ENCODE measurements at places on chromosomes 16 and 17.

DNA sequence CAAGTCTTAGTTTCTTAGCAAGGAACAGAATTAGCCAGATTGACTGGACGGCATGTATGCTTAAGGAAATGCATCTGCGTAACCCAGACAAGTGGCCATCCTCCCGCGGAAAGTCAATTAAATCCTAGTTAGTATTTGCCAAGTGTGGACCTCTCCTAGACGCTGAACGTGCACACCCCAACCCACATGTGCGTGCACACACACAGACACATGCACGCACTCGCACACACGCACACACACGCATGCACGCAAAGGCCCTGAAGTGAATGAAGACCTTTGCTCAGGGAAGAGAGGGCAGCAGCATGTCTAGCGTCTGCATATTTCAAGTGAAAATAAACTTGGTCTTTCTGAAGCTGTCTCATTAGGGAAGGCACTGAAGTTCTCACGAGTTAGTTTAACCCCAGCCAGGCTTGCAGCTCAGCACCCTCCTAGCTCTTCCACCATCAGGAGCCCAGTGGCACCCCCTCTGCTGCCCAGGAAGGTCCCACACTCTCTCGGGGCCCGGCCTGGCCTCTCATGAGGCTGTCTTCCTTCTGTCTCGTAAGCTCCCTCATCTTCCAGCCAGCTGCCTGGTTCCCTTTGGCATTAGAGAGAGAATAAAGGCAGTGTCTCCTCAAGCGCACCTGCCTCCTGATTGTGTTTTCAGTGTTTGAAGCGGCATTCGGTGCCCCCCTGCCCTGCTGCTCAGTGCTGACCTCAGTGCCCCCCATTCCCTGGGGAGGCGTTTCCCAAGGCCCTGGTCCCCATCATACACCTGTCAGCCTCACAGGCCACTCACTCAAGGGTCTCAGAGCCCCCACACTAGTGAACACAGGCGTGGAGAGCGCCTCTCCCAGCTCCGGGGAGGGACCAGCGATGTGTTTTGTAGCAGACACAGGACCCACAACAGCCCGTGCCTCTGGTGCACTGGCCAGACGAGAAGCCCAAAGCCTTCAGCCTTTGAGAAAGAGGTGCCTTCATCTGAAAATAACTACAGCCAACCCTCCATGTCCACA, 52.2 kb upstream of the CHMP6 start:
- no peak for DNase-seq
- H3K4me3 ChIP-seq = no peak overlapping the region
- H3K27ac ChIP-seq = no peak overlapping the region
- H3K36me3 ChIP-seq = no peaks in the 10 kb centered on the region

- DNase-seq = no peak
- no peak overlapping the region for H3K27ac ChIP-seq
- H3K36me3 ChIP-seq = no peaks in the 10 kb centered on the region
- H3K27me3 ChIP-seq = no peaks in the 10 kb centered on the region
- no peak overlapping the region for H3K4me3 ChIP-seq
- peaks cover 17% of the 10 kb centered on the region for H3K4me1 ChIP-seq
These were observed 19.7 kb downstream of the MOSMO start for GRCh38 chr16:22027633-22028032.

- no peaks in the 10 kb centered on the region for H3K4me1 ChIP-seq
- H3K27me3 ChIP-seq = no peaks in the 10 kb centered on the region
- H3K27ac ChIP-seq = no peak overlapping the region
- H3K36me3 ChIP-seq = no peaks in the 10 kb centered on the region
- DNase-seq = no peak
- no peak overlapping the region for H3K4me3 ChIP-seq
These were observed 96.0 kb downstream of the TOX3 start for GRCh38 chr16:52450916-52451315.

DNA sequence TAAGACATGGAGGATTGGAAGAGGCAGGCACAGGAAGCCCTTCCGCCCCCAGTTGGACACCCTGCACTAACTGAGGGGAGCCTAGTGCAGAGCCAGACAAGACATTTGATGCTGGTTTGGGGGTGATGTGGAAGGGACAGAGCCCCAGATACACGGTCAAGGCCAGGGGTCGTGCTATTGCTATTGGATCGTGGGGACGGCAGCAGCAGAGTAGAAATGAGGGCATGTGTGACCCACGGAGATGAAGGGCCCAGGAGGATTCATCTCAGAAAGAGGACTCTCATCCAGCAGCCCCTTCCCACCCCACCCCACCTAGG, 2.0 kb upstream of the VAMP2 start:
- no peaks in the 10 kb centered on the region for H3K36me3 ChIP-seq
- peak overlapping the region; percentile 92 for H3K27ac ChIP-seq

GRCh38 chr17:50558581-50558940, 2.0 kb upstream of the CACNA1G start:
- no peak for DNase-seq
- H3K4me1 ChIP-seq = peaks cover 25% of the 10 kb centered on the region
- no peaks in the 10 kb centered on the region for H3K36me3 ChIP-seq
- H3K4me3 ChIP-seq = no peak overlapping the region

DNA sequence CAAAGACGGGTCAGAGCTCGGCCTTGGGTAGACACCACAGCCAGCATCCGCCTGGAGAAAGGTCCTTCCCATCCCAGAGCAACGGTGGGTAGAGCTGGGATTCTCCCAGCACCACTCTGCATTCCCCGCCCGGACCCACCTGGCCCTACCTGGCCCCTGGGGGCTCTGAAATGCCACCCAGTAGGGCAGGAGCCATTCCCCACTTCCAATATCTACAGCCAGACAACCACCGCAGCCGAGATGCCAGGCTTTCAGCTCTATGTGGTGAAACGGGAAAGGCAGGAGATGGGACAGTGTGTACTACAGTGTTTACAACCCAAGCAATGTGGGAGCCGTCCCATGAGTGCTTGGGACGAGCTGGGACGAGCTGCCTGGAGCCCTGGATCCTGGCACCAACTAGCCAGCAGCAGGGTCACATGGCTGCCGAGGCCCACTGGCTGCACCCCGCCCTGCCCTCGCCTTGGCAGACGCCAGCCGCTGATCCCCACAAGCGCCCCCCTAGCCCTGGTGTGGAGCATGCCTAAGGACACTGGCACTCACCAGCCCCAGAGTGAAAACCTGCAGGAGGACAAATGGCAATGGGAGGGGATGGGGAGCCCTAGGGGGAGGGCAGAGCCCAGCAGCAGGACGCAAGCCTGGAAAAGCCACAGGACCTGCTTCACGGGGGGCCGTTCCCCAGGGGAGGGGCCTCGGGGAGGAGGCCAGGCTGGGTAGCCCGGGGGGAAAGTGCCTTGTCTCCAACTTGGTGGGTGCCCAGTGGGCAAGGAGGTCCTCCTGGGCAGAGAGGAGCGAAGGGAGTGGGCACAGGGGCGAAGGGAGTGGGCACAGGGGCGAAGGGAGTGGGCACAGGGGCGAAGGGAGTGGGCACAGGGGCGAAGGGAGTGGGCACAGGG, 13.5 kb downstream of the TMC6 start:
- peak; percentile 45 for DNase-seq
- H3K4me1 ChIP-seq = peaks cover 36% of the 10 kb centered on the region
- no peaks in the 10 kb centered on the region for H3K27me3 ChIP-seq
- H3K36me3 ChIP-seq = peaks cover 83% of the 10 kb centered on the region

- DNase-seq = no peak
- no peak overlapping the region for H3K4me3 ChIP-seq
- H3K36me3 ChIP-seq = peaks cover 61% of the 10 kb centered on the region
- H3K4me1 ChIP-seq = peaks cover 13% of the 10 kb centered on the region
These were observed 20.3 kb downstream of the CLUH start for GRCh38 chr17:2691069-2691871.

DNA sequence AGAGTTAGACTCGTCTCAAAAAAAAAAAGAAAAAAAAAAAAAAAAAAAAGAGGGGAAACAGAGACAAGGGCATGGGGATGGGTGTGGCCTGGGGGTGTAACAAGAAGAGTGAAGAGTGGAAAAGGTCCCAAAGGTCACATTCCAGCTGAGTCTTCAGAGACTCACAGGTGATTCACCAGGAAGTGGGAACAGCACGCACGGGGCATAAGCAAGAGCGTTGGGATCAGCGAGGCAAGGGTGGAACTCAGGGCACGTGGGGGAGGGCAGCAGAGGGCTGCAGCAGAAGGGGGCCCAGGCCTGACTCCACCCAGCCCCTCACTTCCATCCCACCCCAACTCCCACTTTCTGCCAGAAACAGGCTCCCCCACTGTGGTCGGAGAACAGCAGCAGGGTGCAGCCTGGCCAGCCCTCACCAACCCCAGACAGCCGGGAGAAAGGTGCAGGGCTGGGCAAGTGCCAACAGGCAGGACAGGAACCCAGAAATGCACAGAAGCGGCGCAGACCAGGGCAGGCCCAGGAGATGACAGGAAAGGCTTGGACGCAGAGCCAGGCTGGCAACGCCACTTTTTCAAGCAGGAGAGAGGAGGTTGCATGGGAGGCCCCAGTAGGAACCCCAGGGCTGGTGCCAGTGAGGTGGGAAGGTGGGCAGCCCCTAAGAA, 3.3 kb downstream of the MEAK7 start:
- DNase-seq = no peak
- peaks cover 21% of the 10 kb centered on the region for H3K36me3 ChIP-seq
- H3K27ac ChIP-seq = no peak overlapping the region
- H3K4me3 ChIP-seq = no peak overlapping the region
- no peaks in the 10 kb centered on the region for H3K27me3 ChIP-seq

DNA sequence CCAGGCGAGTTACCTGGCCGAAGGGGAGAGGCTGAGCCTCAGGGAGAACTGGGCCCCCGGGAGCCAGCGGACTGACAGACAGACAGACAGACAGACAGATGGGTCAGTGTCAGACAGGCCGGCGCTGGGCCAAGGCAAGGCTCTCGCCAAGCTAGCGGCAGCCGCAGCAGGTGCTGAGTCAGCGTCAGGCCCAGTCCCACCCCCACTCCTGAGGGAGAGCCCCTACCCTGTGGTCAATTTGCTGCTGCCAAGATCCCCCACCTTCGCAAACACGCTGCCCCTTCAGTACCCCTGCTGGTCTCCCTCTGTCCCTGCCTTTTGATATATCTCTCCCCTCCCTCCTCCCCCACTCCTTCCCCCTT, 1.5 kb downstream of the FGF11 start:
- peaks cover 63% of the 10 kb centered on the region for H3K4me1 ChIP-seq
- H3K27ac ChIP-seq = no peak overlapping the region
- DNase-seq = peak; percentile 58

GRCh38 chr16:58057121-58057520, 31.6 kb downstream of the MMP15 start:
- H3K4me3 ChIP-seq = no peak overlapping the region
- no peaks in the 10 kb centered on the region for H3K27me3 ChIP-seq
- H3K4me1 ChIP-seq = no peaks in the 10 kb centered on the region
- no peak for DNase-seq
- H3K27ac ChIP-seq = no peak overlapping the region

GRCh38 chr16:19400711-19401110, 17.0 kb upstream of the TMC5 start:
- H3K27ac ChIP-seq = no peak overlapping the region
- no peak for DNase-seq
- no peaks in the 10 kb centered on the region for H3K4me1 ChIP-seq
- no peak overlapping the region for H3K4me3 ChIP-seq
- no peaks in the 10 kb centered on the region for H3K36me3 ChIP-seq
